ENCODE measurements at places on chromosomes 11 and 22. TPM values are rescaled to one million over a fixed set of nuclear protein-coding genes. Genes with fewer than 3 reads are reported as not detected.

GRCh38 chr11:110156503-110156902 is 63.3 kb downstream of the ZC3H12C start:
- no peak for DNase-seq

Gene ISX
- not detected for total RNA-seq

DNA sequence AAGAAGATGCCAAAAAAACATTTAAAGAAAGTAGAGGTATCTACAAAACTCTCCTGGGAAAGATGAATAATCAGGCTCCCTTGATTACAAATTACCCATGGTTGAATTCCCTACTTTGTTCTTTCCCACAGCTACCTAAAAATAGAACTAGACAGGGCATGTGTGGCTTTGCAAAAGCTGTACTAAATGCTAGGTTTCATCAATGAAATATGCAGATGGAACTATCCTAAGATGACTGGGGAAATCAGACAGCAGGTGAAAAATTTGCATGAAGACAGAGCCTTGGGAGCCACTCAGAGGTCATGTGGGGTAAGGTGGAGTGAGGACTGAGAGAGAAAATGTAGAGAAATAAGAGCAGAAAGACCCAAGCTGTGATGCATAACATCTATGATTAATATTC is 14.7 kb downstream of the LAYN start:
- DNase-seq = peak; percentile 36

Gene HBG2
- not detected for total RNA-seq

GRCh38 chr11:78961247-78961646 is 386.6 kb upstream of the NARS2 start:
- peak; percentile 67 for DNase-seq

Gene MRGPRX4
- not detected for total RNA-seq

GRCh38 chr11:57294225-57295131 is 30.3 kb downstream of the TNKS1BP1 start:
- DNase-seq = peak; percentile 72

DNA sequence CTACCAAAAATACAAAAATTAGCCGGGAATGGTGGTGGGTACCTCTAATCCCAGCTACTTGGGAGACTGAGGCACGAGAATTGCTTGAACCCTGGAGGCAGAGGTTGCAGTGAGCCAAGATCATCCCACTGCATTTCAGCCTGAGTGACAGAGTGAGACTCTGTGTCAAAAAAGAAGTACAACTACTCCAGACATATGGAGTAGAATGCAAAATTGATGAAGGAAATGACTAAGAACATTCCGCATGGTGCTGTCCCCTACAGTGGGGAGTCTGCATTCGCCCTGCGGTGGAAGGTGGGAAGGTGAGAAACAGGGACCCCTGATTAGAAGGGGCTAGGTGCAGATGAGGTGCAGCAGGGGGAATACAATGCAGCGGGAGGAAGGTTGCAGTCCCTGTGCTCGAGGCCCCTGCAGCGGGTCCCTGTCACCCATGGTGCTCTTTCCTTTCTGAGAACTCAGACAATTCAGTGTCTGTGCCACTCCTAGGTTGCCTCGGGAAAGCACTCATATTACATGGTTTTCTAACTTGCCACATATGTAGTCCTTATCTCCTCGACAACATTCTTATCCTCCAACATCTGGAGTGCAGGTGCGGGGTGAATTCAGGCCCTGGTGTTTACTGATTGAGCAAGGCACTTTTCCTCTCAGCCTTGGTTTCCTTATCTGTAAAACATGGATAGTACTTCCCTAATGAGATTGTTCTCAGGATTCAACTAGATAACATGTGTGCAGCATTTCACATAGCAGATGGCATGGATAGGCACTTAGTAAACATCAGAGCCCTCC is 5.2 kb downstream of the POLD4 start:
- DNase-seq = peak; percentile 64

Gene ADORA2A
- 0.74 TPM for total RNA-seq

DNA sequence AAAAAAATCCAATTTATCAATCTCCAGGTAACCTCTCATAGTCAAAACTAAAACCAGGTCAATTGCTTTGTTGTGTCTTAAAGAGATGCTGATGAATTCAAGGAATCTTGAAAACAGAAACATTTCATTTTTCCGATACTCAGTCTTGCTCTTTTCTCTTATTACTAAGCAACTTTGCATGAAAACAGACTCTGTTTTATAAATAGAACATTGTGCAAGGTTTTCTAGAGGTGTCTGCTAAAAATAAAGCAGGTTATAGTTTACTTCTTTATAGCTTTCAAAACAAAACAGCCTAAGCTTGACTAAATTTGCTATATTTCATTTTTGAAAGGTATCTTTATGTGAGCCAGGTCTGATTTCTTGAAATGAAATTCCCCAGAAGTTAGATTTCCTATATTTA is 109.3 kb downstream of the ARL14EP start:
- no peak for DNase-seq

- no peak for DNase-seq
These were observed 1.8 kb upstream of the SNU13 start for GRCh38 chr22:41690476-41690875.

Gene UBQLNL
- total RNA-seq = 0.36 TPM

Gene APLNR
- not detected for total RNA-seq

Gene CSF2RB
- total RNA-seq = 0.98 TPM

DNA sequence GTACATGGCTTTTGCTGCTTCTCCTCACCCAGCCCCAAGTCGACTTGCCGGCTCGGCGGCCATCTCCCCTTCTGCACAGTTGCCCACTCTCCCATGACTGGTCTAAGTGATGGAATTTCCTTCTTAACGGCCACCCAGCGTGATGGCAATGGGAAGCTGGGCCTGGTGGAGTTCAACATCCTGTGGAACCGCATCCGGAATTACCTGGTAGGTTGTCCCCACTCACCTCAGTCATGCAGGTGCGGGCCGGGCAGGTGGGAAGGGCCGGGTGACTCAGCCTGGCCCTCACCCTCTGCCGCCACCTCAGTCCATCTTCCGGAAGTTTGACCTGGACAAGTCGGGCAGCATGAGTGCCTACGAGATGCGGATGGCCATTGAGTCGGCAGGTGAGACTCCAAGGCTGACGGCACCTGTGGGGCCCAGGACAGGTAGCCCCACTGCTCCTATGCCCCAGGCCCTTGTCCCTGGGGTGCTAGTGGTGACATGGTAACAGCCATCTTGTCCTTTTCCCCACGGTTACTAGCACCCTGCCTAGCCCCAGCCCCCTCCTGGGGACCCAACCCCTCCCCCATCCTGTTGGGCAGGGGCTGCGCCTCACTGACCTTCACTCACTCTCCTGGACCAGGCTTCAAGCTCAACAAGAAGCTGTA is 28.1 kb downstream of the CAPN1 start:
- DNase-seq = no peak

DNA sequence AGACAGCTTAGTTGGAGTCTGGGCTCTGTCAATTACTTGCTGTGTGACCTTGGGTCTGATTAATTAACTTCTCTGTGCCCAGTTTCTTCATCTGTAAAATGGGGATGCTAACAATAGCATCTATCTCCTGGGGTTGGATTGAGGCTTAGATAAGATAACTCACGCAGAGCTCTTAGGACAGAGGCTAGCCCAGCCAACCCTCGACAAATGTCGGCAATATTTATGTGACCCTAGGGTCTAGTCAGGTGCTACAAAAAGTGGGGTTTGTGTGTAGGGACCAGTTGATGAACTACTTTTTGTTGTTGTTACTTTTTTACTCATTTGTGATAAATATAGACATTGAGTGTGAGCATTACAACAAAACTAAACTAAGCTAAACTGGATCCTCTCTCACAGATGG is 22.4 kb downstream of the SYT13 start:
- DNase-seq = no peak

Gene UBE4A
- total RNA-seq = 25.7 TPM

Gene SCGB2A2
- not detected for total RNA-seq

Gene GTF2H1
- 95.4 TPM for total RNA-seq

Gene MOGAT2
- total RNA-seq = not detected

DNA sequence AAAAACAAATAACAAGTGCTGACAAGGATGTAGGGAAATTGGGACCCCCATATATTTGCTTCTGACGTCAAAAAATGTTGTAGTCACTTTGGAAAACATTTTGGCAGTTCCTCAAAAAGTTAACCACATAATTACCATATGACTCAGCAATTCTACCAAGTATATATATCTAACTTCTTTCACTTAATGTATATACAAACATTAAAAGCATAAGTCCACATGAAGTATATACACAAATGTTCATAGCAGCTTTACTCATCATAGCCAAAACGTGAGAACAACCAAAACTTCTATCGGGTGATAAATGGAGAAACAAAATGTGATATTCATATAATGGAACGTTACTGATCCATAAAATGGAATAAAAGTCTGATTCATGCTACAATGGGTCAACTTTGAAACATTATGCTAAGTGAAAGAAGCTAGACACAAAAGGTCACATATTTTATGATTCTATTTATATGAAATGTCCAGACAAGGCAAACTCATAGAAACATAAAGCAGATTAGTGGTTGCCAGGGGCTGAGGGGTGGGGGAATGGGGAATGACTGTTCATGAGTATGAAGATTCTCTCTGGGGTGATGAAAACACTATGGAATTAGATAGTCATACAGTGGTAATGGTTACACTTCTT is 48.7 kb upstream of the TEAD1 start:
- DNase-seq = peak; percentile 39

- DNase-seq = peak; percentile 70
These were observed 303.5 kb upstream of the PDGFD start for GRCh38 chr11:104467404-104467803.
